Urinary bladder (tissue), 4 donors: ENCODE measurements at places on chromosomes 13 and 19. TPM values are rescaled to one million over a fixed set of nuclear protein-coding genes. Genes with fewer than 3 reads are reported as not detected.

DNA sequence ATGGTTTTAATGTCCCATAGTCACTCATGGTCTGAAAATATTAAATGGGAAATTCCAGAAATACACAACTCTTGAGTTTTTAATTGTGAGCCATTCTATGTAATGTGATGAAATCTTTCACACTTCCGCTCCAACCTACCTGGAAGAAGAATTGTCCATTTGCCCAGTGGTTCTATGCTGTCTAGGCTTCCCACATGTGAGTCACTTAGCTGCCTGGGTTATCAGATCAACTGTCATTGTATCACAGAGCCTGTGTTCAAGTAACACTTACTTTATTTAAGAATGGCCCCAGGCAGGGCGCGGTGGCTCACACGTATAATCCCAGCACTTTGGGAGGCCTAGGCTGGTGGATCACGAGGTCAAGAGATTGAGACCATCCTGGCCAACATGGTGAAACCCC, 1450.5 kb downstream of the EFNB2 start:
- DNase-seq: no peak

Gene CD22
- polyA plus RNA-seq: 1.6 TPM

Gene TGFB1
- polyA plus RNA-seq: 58.9 TPM

- DNase-seq: no peak
Measured at GRCh38 chr13:101455863-101456262, 3.4 kb downstream of the ITGBL1 start.

- no peak for DNase-seq
Measured at GRCh38 chr19:718991-719512, 10.3 kb downstream of the PALM start.

Gene ZNF837
- polyA plus RNA-seq: 1.6 TPM

Gene PRTN3
- polyA plus RNA-seq: 0.08 TPM

DNA sequence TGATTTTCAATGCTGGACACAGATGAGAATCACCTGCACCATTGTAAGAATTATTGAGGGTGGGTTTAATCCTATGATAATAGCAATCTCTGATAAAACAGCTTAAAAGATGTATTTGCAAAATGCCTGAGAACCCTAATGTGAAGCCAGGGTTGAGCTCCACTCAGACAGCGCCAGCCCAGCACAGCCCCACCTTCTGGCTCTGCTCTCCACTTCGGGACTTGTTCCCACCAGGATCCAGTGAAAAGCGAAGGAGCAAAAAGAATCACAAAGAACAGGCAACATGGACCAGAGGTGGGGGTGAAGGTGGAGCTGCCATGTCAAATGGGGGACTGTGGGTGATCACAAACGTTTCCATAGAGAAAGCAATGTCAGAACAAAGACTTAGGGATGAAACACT, 18.6 kb upstream of the ZNF816 start:
- DNase-seq: no peak

Gene TEX101
- not detected for polyA plus RNA-seq

Gene STAP2
- polyA plus RNA-seq: 12.4 TPM

Gene LRP3
- polyA plus RNA-seq: 40.0 TPM

GRCh38 chr13:90498096-90498495, 849.4 kb upstream of the MIR17HG start:
- no peak for DNase-seq

Gene LCP1
- polyA plus RNA-seq: 26.7 TPM

Gene TPTE2
- polyA plus RNA-seq: not detected

Gene ANKLE1
- polyA plus RNA-seq: 0.66 TPM

DNA sequence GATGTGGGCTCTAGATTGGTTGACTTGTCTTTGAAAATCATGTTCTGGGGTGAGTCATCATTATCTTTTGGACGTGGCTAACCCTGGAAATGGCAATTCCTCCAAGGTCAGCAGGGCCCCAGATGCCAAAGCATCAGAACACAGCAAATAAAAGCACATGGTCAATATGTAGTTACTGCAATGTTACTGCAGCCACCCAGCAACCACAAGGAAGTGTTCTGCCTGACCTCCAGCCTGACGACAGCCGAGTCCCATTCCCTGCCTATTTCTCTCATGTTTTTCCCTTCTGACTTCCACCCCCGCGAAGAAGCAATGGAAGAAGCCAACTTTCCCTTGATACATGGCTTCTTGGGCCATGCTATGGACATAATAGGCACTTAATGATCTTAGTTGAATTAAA, 577.9 kb downstream of the IRS2 start:
- DNase-seq: no peak

DNA sequence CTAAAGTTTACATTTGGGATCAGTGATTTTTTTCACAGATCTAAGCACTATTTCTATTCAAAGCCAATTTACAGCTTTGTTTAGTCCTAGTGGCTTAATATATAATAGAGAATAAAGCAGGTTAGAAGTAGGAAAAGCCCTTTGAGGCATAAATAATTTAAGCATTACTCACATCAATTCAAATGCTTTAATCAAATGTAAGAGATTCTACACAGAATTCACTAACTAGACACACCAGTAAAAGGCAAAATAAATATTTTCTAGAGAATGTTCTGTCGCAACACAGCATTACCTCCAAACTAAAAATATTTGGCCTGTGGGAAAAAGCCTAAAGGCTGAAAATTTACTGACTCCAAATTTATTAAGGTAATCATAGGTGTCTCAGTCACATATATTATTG, 31.3 kb downstream of the KCTD12 start:
- DNase-seq: no peak

Gene RCBTB1
- polyA plus RNA-seq: 10.6 TPM

- no peak for DNase-seq
Measured at GRCh38 chr19:35107545-35107944, 8.1 kb upstream of the FXYD3 start.

DNA sequence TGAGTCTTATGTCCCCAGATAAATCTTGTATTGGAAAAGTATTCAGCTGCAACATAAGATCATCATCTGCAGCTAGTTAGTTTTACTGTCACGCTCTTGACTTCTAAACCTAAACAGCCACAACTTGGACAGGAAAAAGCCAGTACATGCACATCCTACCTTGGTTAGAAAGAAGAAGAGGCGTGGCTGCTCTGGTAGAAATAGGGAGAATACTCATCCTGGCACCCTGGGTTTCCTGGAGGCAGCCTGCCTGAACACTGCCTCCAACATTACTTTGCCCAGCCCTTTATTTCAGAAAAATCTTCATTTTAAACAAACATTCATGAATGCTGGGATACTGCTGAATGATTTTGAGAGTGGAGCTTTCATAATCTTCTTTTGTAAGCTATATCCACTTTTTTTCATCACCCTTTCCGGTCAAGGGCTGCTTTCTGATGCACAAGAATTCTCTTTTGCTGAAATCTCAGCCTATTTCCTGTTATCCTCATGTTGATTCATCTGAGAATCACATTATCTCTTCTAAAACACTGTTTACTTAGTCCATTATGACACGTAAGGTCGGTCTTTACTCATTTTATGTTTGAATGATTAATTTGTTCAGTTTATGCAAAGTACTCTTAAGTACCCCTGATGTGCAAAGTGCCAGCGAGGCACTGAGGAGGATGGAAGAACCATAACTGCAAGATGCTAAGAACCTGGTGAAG, 55.2 kb downstream of the STARD13 start:
- DNase-seq: no peak

DNA sequence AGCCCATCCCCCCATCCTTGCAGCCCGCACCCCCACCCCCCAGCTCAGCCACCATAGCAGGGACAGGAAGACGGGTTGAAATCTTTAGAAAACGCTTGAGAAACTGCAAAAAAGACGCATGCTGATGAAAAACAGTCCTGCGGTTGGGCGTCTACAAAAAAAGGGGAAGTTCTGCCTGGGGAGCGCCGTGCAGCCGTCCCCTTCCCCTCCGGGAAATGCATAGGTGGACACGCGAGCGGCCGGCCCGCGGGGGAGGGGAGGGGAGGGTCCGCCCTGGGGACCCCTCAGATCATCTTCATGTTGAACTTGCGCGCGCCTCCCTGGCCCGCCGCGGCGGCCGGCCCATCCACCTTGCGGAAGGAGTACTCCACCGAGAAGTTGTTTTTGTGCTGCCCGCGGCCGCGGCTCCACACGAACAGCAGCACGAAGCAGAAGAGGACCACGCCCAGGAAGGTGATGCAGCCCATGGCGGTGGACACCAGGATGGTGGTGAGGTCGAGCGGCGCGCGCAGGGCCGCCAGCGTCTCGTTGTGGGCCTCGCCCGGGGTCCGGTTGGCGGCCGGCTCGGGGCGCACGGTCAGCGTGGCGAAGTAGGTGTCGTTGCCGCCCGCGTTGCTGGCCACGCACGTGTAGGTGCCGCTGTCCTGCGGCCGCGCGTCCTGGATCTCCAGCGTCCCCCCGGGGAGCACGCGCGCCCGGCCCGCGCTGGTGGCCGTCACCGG, 7.9 kb upstream of the PEAK3 start:
- no peak for DNase-seq

- no peak for DNase-seq
Measured at GRCh38 chr19:7101498-7102253, 32.2 kb downstream of the ZNF557 start.

Gene FPR1
- polyA plus RNA-seq: 15.7 TPM

DNA sequence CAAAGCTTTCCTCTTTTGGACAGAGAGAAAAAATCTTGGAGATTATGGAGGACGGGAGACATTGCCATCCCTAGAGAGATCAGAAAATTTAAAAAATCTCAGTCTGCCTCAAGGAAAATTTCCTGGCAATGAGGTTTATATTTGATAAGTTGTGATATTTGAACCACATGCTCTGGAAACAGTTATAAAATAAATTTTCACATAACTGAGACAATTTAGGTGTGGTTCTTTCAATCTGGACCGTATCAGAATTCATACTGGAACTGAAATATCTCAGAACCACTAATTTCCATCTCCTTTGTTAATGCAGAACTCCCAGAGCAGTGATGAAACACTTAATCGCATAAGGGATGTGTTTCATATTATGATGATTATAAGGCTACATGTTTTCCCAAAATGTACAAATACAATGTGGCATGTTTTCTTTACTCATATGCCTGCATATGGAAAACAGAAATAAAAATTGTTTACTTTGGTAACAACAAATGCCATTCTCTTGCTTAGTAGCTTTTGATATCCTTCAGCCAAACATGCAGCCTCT, 13.7 kb downstream of the UBE2L5 start:
- no peak for DNase-seq

DNA sequence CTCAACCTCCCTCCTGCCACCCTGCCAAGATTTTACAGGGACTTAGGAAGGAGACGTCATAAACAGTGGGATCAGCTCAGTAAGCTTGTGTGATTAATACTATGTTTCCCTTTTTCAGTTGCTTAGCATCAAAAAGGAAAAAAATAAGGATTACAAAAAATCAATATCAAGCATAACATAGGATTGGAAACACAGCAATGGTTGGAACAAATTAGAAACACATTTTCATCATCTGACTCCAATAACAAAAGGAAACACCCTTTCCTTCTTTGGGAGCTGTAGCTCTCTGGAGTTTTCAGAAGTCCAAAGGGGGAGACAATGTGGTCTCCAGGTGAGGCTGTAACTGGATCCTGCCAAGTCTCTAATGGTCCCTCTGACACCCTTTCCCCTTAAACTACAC, 233.4 kb downstream of the B3GLCT start:
- no peak for DNase-seq

DNA sequence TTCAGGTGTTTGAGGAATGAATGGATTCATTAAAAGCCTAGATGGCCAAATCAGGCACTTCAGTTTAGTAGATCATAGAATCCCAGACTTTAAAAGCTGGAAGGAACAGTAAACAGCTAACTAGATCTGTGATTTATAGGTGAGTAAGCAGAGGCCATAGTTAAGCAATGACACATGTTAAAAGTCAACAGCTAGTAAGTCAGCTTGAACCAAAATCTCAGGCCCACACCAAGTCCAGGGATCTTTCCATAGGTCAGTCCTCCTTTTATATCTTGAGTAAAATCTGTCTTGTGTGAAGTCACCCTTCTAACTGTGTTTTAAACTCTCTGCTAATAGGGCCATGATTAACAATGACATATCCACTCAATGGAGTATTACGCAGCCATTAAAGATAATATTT, 275.5 kb upstream of the SOX21 start:
- no peak for DNase-seq

Gene MEIOSIN
- not detected for polyA plus RNA-seq

DNA sequence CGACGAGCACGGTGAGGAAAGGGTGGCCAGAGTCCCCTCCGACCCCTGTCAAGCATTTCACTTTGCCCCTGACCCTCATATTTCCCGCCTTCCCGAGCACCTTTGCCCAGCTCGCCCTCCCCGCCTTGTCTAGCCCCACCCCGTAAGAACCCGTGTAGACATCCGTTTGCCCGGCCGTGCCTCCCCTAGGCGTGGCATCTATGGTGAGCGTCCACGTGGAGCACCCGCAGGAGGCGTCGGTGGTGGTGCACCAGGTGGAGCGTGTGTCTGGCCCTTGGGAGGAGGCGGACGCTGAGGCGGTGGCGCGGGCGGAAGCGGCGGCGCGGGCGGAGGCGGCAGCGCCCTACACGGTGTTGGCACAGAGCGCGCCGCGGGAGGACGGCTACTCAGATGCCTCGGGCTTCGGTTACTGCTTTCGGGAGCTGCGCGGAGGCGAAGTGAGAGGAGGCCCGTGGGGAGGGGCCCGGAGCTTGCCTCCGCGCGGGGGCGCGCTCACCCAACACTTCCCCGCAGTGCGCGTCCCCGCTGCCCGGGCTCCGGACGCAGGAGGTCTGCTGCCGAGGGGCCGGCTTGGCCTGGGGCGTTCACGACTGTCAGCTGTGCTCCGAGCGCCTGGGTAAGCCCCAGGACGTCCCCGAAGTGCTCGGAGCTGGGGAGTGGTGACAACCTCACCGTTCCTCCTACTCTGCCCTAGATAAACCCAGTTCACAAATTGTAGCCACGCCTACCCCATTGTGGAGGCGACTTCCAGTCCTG, 4.2 kb downstream of the LTBP4 start:
- DNase-seq: no peak

Gene RGS9BP
- 1.0 TPM for polyA plus RNA-seq

DNA sequence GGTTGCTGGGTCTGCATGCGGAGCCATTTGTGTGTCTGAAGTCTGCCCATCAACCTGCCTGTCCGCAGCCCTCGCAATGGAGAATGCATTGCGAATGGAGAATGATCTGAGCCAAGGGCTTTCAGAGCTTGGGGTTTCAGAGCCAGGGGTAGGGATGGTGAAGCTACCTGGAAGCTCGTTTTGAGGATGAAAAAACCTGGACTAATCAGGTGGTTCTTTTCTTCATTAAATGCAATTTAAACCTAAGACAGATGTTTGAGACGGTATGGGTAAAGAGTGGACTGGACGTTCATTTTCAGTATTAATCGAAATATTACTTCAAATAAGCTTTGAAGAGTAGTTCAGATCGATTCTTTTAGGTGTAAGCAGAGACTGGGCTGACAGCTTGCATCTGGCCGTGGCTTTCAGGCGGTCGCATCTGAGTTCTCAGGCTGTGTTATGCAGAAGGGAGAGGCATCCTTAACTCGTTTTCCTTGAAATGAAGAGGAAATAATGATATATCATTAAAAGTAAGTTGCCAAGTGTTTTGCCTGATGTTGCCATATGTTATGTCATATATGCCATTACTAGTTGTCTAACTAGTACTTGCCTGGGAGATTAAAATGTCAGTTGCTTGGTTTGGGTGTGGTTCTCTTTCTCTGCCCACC, 801 bp downstream of the MCF2L start:
- DNase-seq: no peak

Gene GARIN5A
- polyA plus RNA-seq: 1.3 TPM

- no peak for DNase-seq
Measured at GRCh38 chr13:96844616-96845015, 149.7 kb downstream of the OXGR1 start.
